ENCODE measurements at places on chromosomes 11 and 22. TPM values are rescaled to one million over a fixed set of nuclear protein-coding genes. Genes with fewer than 3 reads are reported as not detected.
A peak's percentile ranks its signal among the peaks of the same experiment; 100 is the strongest.

- no peak for DNase-seq
Observed at GRCh38 chr11:119218141-119218878, 12.2 kb downstream of the CBL start.

DNA sequence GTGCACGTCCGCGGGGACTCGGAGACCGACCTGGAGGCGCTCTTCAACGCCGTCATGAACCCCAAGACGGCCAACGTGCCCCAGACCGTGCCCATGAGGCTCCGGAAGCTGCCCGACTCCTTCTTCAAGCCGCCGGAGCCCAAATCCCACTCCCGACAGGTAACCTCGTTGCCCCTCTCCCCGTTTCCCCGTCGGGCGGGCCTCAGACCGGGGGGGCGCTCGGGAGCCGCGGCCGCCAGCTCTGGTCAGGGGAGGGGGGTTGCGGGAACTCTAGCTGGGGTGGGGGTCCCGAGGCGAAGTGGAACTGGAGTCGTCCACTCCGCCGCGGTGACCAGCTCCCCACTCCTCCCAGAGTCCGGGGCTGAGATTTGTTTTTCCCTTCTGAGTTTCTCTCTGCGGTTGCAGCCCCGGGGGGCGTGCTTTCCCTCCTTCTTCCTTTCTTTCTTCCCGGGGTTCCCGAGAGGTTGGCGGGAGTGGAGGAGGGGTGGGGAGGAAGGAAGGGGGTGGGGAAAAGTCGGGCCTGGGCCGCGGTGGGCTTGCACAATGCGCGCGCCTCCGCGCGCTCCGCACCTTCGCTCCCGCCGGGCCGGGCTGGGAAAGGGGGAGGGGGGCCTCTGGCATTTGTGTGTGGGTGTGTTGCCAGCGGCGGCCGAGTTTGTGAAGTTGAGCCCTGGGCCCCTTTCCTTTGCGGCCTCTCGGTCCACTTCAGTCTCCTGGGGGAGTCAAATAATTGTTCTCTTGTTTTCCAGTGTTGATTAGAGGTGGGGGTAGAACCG, 952 bp downstream of the YAP1 start:
- DNase-seq, result peak; percentile 94

Gene PTGDR2
- total RNA-seq, result 0.24 TPM

DNA sequence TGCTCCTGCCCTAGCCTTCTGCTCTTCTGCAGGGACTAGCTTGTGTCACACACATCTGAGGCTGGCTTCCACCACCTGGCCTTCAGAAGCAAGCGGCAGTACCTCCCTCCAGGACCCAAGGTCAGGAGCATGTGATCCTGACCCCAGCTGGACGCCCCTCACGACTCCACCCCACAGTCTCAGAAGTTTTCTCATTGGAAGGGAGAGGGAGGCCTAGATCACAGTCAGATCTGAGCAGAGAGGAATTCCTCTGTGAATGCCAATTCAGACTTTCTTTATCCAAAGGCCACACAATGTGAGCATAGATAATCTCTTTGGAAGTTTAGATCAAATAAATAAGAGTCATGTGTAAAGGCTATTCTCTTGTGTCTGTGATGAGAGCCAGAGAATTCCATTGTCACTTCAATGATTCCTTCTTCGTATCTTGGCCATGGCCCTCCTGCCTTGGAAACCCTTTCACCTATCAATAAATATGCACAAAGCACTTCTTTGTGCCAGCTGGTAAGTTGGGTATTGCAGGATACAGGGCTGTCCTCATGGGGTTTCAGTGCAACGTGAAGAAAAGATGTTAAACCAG, 142.9 kb downstream of the SNX19 start:
- no peak for DNase-seq

- no peak for DNase-seq
Observed at GRCh38 chr11:29314211-29314610, 702.6 kb downstream of the KCNA4 start.

DNA sequence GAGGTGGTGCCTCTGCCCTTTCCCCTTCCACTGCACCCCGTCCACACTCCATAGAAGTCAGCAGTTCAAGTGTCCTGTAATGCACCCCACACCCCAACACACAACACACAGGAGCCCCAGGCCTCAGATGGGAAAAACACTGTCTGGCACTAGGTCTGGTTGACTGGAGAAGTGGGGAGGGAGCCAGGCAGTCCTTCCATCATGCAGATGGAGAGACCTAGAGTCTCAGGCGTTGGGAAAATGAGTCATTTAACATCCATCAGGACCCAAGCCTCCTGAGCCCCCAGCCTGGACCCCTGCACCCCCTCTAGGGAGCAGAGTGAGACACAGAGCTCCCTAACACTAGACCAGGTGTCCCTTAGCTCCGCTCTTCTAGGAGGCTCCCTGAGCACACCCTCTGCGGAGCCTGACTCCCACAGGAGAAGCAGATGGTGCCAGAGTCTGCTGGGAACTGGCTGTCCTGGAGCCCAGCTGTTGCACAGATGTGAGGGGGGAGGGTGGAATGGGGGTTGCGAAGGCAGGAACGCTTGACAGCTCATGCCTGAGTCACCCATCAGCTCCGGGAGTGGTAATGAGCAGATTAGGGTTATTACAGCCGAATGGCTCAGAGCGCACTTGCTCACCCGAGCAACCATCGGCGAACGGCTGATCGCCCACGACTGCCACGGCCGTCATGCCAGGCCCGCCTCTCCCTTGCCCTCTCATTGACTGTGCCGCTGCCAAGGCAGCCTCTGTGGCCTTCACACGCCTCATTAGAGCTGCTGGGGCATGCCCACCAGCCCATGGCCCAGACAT, 22.1 kb upstream of the SYT7 start:
- no peak for DNase-seq

DNA sequence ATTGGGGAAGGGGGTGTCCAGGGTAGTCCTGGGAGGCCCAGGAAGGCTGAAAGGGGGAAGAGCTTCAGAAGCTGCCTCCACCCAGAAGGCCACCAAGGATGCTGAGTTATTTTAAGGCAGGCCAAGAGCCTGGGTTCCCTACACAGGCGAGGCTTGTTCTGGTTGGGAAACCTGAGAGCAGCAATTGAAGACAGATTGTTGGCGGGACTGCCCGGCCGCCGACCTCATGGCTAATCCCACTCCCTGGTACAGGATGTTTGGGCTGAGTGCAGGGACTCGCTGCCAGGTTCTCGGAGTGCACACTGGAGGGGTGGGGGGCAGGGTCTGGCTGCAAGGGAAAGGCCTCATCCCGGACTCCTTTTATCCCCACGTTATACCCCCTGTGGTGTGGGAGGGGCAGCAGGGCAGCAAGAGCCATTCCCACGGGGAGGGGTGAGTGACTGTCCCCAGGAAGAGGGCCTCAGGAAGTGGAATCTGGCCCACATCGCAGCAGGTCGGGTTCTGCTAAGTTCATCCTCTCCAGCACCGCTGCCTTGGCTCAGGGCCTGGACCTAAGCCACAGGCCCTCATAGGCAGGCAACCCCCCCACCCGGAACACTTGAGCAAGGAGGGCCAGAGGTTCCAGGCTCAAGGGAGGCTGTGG, 43.6 kb upstream of the PRR5 start:
- DNase-seq, result no peak

DNA sequence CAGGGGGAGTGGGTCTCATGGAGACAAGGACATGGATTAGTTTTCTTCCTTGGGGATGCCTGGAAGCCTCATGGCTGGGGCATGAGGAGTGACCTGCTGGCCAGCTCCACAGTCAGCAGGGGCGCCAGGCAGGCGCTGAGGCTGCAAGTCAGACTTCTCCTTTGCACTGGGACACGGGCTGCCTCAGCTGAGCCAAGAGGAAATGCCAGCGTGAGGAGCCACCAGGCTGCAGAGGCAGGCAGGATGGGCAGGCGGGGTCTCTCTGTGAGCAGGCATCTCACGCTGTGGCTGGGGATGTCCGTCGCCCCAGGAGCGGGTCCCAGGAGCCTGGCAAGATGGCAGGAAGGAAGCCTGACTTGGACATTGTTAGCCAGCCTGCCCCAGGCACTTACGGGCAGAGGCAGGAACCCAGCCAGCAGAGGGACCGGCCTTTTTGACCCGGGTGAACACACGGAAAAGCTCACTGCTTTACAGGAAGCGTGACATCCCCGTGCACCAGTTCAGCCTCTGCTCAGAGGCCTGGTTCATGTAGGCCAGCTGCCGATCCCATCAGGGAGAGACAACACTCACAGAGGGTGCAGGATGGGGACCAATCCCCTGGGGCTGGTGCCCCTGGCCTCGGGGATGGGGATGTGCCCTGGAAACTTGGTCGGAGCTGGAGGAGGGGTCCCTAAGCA, 10.2 kb downstream of the GNB1L start:
- no peak for DNase-seq

Gene PNPLA2
- total RNA-seq, result 33.4 TPM

Gene MUC5AC
- total RNA-seq, result not detected

Gene CASP12
- not detected for total RNA-seq

Gene DDTL
- 1.5 TPM for total RNA-seq

DNA sequence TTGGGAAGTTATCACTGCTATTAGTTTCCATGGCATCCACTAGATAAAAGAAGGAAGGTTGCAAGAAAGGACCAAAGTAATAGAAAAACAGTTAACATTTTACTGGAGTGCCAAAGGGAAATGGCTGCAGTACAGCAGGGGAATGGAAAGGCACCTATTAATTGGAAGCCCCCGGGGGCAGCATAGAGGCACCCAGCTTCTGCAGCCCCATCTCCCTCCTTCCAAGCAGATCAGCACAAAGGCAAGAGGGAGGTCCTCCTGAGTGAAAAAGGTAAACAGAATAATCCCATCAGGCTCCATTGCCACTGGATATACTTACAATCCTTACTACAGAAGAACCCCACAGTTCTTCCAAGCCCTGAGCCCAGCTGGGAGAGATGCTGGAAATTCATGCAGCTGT, 887.1 kb downstream of the DLG2 start:
- DNase-seq, result no peak

DNA sequence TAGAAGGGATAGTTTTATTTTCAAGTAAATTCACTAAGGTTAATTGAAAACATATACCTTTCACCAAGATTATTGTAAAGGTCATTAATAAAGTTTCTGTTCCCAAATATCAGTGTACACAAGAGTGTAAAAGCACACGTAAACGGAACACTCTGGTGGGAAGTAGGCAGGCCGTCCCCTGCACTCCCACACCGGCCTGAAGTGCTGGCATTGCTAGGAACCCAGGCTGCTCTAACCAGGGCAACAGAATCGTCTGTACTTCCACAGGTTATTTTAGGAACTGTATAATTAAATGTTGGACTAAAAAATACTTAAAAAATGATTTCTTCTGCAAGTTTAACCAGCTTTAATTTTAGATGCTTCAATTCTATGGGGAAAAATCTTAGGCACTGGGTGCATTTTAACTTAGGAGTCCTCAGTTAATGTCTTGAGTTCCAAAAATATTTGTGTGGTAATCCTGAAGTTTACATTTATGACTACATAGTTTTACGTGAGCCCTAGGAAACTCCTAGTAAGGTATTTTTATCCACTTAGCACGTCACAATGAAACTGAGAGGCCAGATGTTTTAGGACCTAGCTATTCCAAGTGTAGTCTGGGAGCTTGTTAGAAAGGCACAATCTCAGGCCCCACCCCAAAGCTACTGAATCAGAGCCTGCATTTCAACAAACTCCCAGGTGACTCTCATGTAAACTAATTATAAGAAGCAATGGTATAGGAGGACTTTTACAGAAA, 31.2 kb downstream of the KMT5B start:
- DNase-seq, result no peak

Gene LRRC32
- total RNA-seq, result 0.89 TPM

DNA sequence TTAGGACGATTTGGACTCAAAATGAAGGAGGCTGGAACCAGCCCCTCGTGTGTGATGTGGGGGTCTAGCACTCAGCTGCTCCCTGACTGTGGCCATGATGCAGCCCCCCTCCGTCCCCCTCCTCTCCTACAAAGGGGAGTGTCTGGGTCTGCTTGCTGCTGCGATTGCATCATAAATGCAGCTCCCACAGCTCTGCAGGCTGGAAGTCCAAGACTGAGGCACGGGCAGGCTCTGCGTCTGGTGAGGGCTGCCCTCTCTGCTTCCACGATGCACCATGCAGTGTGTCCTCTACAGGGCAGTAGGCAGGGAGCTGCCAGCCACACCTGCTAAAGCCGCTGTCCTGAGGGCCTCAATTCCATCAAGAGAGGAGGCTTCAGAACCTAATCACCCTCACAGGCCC, 432.1 kb downstream of the BRD1 start:
- DNase-seq, result no peak

DNA sequence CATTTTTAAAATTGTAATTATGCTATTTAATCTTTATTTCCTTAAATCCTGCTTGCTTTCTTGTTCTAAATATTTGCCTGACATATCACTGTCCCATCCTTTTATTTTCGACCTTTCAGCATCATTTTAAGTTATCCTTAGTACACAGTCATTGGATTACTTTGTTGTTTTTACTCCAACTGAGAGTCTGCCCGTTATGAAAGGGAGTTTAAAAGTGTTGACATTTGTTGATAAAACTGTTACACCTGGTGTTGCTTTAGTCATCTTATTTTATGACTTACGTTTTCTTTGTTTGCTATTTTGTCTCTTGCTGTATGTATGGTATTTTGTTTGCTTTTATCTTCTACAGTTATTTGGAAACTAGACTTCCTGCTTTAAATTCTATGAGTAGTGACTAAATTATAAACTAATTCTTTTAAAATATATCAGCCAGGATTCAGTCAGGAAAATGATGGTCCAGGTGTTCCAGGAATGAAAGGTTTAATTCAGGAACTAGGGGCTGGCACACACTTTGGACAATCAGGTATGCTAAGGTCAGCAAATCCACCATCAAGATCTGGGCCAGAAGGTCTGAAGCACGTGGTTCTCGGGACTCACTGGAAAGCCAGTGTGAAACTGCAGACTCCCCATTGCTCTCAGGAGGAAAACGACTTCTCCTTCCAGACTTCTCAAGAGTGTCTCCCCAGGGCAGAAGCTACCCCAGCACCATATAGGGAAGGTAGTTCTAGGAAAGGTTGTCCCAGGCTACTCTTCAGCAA, 86.0 kb downstream of the RASSF10 start:
- no peak for DNase-seq

Gene CBX7
- total RNA-seq, result 11.5 TPM

Gene LMO2
- total RNA-seq, result 3.9 TPM

GRCh38 chr11:57658023-57658361, 430 bp downstream of the CLP1 start:
- peak; percentile 35 for DNase-seq

- peak; percentile 20 for DNase-seq
Observed at GRCh38 chr11:84140386-84141169, 854.4 kb upstream of the CCDC90B start.

DNA sequence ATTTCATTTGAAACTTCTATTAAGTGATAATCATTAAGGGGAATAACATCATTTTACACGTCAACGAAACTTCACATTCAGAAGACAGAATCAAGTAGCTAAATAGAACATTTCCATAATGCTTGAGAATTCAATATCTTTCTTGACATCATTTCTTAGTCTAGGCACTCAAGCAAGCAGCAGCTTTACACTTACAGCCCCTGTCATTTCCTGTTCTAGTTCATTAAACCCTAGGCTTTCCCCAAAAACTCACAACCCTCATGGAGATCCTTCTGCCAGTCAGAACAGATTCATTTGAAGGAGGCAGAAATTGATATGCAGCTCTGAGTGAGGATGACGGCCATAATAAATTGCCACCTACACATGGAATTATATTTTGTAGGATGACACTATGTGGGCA, 5.3 kb upstream of the HORMAD2 start:
- DNase-seq, result no peak

Gene ABCC8
- 3.4 TPM for total RNA-seq
